ENCODE measurements at places on chromosomes 1 and 21.

- DNase-seq, result peak; percentile 52
These were observed 45.7 kb downstream of the ZC3H11B start for GRCh38 chr1:219566951-219567947.

- no peak for DNase-seq
These were observed 124.9 kb downstream of the KAZN start for GRCh38 chr1:14723401-14723800.

DNA sequence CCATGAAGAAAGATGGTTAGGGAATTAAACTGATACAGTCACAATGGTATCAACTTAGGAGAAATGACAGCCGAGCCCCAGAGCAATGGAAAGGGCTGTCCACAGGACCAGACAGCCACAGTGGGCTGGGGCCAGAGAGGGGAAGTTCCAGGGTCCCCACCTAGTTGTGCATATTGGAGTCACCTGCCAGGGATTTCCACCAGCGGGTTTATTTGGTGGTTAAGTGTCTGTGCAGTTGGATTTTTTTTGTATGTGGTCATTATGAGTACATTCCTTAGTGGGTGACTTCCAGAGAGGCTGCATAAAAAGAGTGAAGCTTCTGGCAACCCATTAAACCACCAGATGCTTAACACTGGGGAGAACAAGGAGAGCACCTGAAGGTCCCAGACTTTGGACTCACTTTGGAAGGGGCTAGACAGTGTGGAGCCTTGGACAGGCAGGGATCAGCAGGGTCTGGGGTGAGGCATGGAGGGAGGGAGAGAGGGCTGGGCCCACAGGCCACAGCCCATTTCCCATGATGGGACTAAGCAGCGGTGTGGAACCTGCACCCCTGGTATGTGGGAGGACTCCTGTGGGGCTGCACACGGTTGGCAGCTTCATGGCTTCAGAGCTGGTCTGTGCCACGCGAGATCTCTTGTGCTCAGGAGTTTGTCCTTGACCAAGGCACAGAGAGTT is 7.8 kb upstream of the PTTG1IP start:
- DNase-seq, result peak; percentile 74

DNA sequence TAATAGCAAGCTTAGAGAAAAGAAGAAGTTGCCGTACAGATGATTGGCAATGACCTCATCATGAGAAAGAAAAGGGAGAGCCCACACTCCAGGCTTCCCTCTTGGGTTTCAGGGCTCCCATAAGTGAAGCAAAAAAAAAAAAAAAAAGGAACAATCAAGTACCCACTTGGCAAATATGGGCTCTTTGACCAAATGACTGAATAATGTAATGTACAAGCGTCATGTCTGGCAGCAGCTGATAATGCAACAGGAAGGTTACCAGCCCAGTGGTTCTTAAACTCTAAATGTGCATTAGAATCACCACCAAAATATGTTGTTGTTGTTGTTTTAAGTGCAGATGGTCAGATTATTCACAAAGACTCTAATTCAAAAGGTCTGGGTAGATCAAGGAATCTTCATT is 13.5 kb downstream of the TNFSF4 start:
- DNase-seq, result no peak

DNA sequence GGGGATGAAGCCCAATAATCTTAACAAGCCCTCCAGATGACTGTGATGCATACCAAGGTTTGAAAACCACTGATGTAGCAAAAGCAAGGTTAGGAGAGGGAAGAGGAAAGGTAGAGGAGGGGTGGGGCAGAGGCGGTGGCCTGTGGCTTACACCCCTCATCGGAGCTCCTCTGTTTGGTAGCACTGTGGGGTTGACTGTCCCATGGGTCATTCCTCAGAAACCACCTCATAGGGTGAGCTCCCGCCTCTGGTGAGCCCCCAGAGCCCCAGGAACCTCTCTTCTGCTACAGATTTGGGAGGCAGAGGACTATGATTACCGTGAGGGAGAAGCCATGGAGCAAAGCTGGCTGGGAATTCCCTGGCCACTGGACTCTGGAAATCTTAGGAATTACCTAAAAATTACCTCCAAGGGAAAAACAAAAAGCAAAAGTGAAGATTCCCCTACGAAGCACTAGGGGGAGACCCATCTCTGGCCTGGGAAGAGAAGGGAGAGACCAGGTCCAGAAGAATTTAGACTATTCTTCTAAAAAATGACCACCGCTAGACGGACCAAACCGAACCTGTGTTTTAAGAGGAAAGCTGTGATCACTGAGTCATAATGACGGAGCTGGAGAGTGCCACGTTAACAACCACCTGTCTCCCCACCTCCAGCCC is 1.5 kb upstream of the RASSF5 start:
- DNase-seq, result peak; percentile 30

GRCh38 chr21:28375708-28376385 is 616.8 kb downstream of the LTN1 start:
- DNase-seq, result peak; percentile 56

GRCh38 chr1:244664353-244664752 is 11.4 kb downstream of the DESI2 start:
- DNase-seq, result no peak

- DNase-seq, result no peak
These were observed 13.3 kb downstream of the FBXO2 start for GRCh38 chr1:11640944-11641343.

GRCh38 chr1:203867802-203868201 is 6.4 kb downstream of the SNRPE start:
- no peak for DNase-seq

DNA sequence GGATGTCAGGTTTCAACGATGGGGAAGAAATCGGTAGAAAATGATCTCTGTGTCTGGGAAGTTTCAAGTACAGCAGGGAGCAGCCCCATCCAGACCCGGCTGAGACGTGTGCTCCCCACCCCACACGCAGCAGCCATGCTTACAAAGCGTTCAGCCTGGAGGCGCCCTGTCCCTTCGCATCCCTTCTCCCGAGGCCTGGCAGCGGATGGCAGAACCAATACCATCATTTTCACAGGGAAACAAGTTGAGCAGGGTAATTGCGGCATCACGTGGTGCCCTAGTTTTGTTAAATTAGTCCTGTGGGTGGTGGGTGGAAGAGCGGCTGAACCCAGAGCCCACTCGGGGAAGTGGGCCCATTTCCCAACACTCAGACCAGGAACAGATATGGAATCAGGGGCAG is 23.9 kb downstream of the KCNAB2 start:
- DNase-seq, result no peak

DNA sequence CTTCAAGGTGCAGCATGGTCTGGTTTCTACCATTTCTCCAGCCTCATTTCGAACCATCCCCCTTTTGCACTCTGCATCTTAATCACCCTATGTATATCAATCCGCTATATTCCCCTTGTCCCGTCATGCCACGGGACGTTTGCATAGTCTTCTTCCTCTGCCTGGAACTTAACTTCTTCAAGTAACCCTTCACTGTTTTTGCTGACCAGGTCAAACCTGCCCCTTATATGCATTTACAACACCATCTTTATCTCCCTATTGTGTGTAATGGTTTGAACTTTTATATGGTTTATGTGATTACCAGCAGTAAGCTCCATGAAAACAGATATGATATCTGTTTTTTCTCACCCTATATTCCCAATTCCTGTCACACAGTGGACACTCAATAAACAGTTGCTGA is 2.3 kb downstream of the VPS45 start:
- DNase-seq, result no peak

DNA sequence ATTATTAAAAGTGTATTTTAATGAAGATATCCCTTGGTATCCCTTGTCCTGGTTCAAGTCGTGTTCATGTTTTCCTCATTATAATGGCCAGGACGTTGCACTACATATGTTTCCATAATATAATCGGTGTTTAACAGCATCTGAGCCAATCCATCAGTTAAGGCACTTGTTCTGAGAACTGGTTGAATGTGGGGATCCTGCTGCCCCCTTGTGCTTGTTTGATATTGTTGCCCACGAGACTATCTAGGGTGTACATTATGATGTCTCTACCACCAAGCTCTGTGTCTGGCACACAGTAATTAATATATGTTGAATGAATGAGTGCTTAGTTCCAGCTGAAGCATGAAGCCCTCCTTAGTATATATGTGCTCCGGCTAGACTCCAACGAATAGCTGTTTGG is 193.0 kb downstream of the CACNA1E start:
- peak; percentile 3 for DNase-seq

DNA sequence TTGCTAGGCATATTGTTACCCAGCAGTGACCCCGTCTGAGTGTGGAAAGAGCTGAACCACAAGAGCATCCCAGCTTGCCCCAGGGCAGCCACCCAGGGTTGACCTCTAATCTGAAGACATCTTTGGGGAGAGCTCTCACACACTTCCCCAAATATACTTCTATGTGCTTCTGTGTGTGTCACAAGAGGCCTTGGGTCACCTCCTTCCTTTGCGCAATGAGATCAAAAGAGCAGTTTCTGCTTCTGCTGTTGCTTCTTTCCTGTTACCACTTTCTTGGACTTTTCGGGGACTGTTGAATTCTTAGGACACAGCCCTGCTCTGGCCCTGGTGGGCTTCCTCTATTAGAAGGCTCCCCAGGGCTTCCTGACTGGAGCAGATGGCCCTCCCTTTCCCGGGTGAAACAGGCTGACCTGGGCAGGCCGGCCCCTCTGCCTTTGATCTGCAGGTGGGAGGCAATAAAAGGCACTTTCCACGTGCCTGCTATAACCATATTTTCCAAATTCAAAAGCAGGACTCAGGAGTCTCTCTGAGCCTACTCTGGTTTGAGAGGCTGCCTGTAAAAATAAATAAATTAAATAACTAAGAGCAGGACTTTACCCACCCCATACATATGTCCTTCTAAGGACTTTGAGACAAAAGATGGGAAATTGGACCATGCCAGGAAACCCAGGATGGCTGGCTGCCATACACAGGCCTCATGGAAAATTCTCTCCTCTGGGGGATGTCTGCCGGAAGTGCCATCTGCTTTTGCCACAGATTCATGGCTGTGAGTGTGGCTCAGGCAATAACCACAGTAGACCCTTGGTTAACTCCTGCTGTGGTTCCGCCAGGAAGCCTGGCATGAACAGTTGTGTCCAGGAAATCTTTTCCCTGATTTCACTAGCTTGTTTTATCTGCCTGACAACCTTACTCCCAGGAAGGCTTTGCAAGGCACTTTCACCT is 28.3 kb upstream of the RCSD1 start:
- DNase-seq, result peak; percentile 16

- no peak for DNase-seq
These were observed 797 bp upstream of the USP1 start for GRCh38 chr1:62436039-62436465.

DNA sequence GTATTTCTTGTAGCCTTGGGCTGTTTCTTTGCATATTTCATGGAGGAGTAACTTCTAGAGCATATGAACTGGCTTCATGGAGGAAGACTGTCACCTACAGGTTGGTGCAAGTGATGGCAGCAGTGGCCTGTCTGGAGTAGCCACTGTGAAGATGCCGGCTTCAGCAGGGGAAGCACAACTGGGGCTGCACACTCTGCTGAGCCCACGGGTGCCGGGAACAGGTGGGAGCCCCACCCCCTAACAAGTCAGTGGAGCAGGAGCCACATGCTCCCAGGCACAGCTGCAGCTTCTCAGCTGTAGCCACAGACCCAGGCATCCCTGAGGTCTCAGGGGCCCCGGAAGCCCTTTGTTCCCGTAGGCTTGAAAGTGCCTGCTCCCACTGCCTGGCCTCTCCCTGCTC is 43.2 kb upstream of the C1orf185 start:
- DNase-seq, result peak; percentile 14

GRCh38 chr21:16388911-16389560 is 659.3 kb downstream of the USP25 start:
- DNase-seq, result no peak

GRCh38 chr1:44630116-44630515 is 44.2 kb downstream of the TMEM53 start:
- peak; percentile 69 for DNase-seq

- peak; percentile 6 for DNase-seq
These were observed 89.4 kb upstream of the GPR52 start for GRCh38 chr1:174358344-174358743.

DNA sequence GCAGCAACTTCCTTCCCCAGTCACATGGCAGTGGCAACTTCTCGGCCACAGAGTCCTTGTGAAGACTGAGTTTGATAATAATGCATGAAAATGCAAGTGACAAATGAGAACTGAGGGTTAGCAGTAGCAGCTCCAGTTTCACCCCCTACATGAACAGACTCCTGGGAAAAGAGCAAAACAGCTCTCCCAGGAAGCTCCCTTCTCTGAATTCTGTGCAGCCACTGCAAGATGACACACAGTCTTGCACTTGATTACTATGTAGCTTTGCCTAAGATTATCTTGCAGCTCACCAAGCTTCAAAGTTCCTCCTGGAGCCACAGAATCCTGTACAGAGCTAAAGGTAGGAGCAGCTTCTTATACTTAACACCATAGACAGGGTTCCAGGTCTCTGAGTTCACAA is 4.7 kb downstream of the PGBD5 start:
- no peak for DNase-seq

GRCh38 chr1:219152751-219153150 is 20.9 kb upstream of the LYPLAL1 start:
- DNase-seq, result no peak

DNA sequence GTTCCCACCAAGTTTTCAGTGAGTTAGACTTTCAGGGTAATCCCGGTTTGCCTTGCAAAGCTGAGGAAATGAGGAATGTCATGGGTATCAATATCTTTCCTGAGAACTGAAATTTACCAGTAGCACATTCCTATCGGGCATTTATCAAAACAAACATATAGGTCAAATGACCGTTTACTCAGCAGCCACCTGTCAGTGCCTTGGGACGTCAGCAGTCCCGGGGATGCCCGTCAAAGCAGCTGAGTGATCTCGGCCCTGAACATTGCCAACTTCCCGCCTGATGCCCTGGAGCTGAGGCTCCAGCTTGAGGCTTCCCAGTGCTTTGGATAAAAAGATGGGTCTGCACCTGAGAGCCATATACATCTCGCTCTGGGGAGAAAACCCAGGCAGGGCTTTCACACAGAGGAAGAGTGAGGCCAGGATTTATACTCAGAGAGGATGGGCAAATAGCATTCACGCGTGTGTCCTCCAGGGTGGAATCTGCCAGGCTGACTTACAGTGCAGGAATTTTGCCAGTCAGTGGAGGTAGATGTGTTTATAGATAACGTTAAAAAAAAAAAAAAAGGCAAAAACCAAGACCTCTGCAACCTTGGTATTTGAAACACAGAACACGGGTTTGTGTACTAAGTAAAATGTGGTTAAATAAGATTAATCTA is 435.7 kb upstream of the VAMP3 start:
- no peak for DNase-seq

DNA sequence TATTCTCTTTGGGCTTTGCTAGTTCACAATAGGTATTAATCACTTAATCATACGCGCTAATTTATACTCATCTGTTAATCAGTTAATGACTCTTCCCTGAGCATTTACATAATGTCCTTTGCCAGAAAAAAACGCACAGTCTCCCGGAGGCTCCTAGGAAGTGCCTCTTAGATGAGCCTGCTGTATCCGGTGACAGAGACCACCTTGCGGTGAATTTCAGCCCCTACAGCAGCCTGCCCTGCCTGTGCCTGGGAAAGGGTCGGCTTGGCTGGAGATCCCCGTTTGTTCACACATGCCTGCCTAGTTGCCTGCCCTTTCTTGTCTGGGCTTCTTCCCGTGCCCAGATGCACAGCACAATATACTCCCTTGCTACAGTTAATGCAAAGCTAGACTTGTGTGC is 152.9 kb downstream of the ZBTB18 start:
- no peak for DNase-seq
